ENCODE measurements at places on chromosomes 3 and 15. TPM values are rescaled to one million over a fixed set of nuclear protein-coding genes. Genes with fewer than 3 reads are reported as not detected.

- no peak for DNase-seq
Observed at GRCh38 chr15:98668566-98669308, 20.4 kb downstream of the IGF1R start.

- DNase-seq = no peak
Observed at GRCh38 chr3:16673530-16673929, 68.3 kb upstream of the DAZL start.

ZNF662 gene
- polyA plus RNA-seq = 1.3 TPM

EDC3 gene
- polyA plus RNA-seq = 37.1 TPM

GRCh38 chr15:92909136-92909781 lies 9.1 kb downstream of the CHD2 start:
- DNase-seq = no peak

GNB5 gene
- 43.7 TPM for polyA plus RNA-seq

RPL15 gene
- 3,910 TPM for polyA plus RNA-seq

- DNase-seq = no peak
Observed at GRCh38 chr3:53493963-53494791, at the start of gene CACNA1D. Gene CACNA1D, plus strand, starts transcription at chr3:53494611. Its CDS starts 556 bp downstream, at chr3:53495167.

CCDC39 gene
- polyA plus RNA-seq = not detected

GRCh38 chr3:54042259-54042823 lies 80.0 kb upstream of the CACNA2D3 start:
- no peak for DNase-seq

DNA sequence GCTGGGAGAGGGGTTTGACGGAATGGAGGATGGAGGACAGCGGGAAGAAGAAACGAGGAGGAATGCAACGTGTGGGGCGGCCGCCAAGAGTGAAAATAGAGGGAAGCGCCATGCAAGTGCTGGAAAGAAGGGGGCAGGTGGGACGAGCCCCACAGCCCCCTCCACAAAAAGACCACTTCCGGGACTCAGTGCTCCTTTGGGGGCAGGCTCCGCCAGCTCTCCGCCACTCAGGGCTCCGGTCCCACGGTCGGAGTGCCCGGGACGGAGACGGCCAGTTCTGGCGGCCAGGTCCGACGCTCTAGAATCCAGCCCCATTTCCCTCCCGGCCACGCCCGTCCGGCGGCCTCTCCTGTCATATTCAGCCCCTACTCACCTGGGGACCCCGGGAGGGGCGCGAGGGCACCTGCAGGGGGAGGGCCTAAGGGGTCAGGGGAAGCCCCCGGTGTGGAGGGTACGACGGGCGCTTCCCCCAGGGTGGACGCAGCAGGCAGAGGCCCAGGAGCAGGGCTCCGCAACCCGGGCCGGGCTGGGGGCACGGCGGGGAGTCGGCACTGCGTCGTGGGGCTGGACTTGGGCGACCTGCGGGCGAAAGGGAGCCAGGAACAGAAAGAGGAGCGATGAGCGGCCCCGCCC lies 25.5 kb upstream of the CSPG4 start:
- no peak for DNase-seq

HHLA2 gene
- polyA plus RNA-seq = not detected

DNA sequence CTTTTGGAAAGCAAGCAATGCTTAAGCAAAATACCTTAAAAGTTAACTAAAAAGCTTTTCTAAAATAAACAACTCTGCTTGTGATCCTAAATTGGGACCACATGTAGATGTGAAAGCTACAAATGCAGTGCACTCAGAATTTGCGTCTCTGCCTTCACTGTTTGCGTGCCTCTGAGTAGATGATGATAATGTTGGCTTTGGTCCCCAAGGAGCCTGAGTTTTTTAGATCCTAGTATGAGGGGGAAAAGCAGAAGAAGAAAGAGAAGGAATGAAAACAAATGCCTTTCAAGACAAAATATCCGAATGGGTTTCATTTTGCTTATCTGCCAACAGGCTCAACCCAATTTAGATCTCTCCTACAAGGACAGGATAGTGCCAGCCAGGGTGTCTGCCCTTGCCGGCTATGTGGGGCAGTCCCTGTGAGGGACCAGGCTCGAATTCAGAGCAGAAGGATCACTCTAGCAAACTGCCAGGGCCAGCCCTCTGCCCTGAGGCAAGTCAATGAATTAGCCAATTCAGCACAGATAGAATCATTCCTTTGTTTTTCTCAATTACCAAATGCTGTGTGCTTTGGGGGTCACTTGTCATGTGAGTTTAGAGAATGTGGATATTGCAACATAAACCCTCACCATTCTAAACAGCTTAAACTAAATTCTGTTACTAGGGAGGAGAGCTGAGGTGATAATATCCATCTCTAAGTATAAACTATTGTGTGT lies 28.5 kb downstream of the SCG5 start:
- DNase-seq = no peak

ESYT3 gene
- 0.01 TPM for polyA plus RNA-seq

GRCh38 chr15:74957476-74958035 lies 984 bp upstream of the RPP25 start:
- DNase-seq = no peak

- DNase-seq = peak; percentile 72
Observed at GRCh38 chr3:53236112-53236841, 19.5 kb downstream of the TKT start.

- DNase-seq = no peak
Observed at GRCh38 chr15:40420071-40420713, 14.6 kb downstream of the IVD start.

GOLGA6A gene
- polyA plus RNA-seq = not detected

- DNase-seq = no peak
Observed at GRCh38 chr3:156831006-156831405, 4.9 kb downstream of the LEKR1 start.

OR5H15 gene
- not detected for polyA plus RNA-seq

- DNase-seq = no peak
Observed at GRCh38 chr3:10952525-10952924, 40.0 kb upstream of the SLC6A1 start.

DNA sequence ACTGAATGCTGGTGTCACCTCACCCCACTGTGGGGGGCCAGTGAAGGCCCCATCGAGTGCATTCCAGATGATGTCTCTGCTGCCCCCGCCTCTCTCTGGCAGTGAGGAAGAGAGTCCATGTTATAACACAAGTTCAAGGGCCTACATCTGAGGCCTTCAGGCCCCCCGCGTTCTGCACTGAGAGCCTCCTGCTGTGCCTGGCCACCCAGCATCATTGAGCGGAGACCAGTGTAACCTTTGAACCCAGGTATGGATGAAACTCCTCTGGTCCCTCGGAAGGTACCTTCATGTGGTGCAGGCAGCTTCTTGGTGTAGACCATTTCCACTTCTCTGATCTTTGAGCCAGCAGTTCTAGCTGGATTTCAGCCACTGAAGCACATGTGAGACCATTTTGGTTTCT lies 324.9 kb downstream of the OCA2 start:
- no peak for DNase-seq

A4GNT gene
- not detected for polyA plus RNA-seq

DNASE1L3 gene
- not detected for polyA plus RNA-seq

DNA sequence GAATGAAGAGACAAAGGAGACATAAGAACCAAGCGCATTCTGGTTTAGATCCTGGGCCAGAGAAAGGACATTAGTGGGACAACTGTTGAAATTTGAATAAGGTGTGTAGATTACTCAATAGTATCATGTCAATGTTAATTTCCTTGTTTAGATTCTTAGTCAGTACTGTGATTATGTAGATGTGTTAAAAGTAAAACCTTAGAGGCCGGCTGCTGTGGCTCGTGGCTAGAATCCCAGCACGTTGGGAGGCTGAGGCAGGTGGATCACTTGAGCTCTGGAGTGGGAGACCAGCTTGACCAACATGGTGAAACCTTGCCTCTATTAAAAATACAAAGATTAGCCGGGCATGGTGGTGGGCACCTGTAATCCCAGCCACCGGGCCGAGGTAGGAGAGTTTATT lies 26.7 kb downstream of the CYP8B1 start:
- DNase-seq = no peak

CPNE4 gene
- not detected for polyA plus RNA-seq

SATB1 gene
- 11.5 TPM for polyA plus RNA-seq

- DNase-seq = no peak
Observed at GRCh38 chr3:149554826-149555225, 80.3 kb downstream of the TM4SF4 start.

DNA sequence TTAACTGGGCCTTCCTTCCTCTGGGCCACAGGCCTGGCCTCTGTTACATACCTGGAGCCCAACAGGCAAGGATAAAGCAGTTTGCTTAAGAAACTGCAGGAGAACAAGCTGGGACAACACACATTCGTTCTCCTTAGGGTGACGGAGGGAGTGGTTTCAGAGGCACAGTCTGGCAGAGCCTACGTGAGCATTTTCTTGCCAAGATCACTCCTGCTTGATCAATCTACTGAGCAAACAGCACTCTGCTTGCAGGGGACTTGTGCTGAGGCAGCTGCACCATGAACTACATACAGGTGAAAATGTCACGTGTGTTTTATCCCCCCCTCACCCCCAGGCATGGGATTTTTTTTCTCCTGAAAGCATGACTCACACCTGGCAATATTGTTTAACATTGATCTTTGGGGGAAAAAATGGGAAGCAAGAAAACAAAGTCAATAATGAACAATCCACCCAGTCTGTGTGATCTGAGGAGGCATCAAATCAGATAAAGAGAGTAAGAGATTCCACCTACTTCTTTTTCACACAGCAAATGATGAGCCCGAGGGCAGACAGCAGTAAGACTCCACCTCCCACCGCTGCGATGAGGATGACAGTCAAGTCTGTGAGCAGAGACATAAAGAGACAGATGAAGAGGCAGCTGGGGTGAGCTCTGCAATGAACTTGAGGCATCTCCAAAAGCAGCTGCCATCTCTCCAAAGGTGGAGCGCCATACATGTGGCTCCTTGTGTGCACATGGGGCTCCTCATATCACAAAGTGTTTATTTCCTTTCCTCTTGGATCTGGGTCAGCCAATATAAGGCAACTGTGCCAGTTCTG lies 57.4 kb downstream of the CDCP1 start:
- DNase-seq = no peak

PLA2G4E gene
- polyA plus RNA-seq = not detected

CCDC66 gene
- polyA plus RNA-seq = 7.8 TPM

DNA sequence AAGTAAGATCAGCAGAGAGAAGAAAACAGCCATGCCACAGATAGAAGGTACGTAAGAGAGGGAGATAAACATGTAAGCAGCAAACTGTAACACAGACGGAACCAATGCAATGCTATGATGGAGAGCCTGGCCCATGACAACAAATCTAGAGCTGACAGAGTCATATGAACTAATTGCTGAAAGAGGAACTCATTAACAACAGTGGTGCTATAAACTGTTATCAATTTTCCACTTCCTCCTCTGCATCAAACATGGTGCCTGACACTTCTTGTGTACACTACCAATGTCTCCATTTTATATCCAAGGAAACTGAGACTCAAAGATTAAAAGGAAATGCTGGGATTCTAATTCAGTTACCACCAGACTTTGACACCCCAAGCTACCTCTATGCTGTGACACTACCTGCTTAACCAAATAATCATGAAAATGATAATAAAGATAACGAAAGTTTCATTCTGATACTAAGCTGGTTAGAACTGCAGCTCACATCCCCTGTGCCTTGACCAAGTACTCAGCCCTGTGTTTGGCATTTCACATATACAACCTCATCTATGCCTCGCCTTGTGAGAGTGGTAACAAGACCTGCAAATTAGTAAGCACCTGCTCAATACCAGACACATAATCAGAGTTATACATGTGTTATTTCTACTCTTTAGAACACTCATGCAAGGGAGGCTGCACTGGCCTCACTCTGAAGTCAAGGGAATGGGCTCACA lies 79.3 kb downstream of the ANO10 start:
- no peak for DNase-seq

- peak; percentile 38 for DNase-seq
Observed at GRCh38 chr3:146803745-146804144, 198.6 kb upstream of the PLSCR5 start.

- DNase-seq = no peak
Observed at GRCh38 chr15:49747340-49747739, 126.5 kb downstream of the DTWD1 start.

GRCh38 chr3:53042651-53043050 lies 3.2 kb downstream of the SFMBT1 start:
- DNase-seq = no peak

DNA sequence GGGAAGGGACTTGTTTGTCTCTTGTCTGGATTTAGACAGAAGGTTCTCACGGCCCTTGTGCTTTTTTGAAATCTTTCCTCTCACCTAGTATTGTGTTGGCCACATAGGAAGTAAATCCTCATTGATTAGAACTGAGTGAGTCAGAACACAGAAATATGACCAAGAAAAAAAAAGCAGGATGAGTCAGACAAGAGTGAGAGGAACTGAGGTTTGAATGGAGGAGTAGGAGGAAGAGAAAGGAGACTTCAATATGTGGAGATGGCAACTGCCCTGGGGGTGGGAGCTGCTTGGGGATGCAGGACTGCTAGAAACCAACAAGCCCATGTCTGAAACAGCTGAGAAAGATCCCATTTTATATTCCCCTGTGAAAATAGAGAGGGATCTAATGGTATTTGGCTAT lies 194.1 kb upstream of the ZBTB20 start:
- no peak for DNase-seq

- no peak for DNase-seq
Observed at GRCh38 chr15:33874156-33874555, 94.1 kb upstream of the CHRM5 start.

DNA sequence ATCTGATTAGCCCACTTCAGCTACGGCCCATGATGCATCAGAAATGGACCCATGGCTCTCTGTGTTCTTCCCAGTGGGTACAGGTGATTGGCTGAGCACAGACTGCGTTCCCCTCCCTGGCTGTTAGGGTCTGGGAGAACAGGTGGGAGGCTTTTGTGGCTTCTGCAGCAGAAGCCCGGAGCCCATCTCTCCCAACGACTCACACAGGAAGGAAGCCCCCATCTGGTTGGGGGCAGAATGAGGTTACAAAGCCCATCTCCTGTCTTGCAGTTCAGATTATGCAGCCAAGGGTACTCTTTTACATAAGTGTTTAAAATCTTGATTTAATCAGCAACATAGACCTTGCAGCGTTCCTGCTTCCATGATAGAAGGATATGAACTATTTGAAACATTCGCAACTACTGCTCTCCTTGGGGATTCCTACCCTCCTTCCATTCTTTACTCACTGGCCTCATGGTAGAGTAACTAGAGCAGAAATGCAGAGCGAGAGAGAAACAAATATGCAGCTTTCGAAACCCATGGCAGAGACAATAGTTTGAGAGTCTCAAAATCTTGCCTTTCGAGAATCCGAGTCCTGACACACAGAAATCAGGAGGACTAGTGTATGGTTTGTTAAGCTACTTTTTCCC lies 291.3 kb downstream of the TLE3 start:
- DNase-seq = no peak

GRCh38 chr3:72930754-72931153 lies 42.9 kb downstream of the GXYLT2 start:
- DNase-seq = no peak

GRCh38 chr3:108250626-108251025 lies 28.4 kb upstream of the IFT57 start:
- DNase-seq = no peak

DNA sequence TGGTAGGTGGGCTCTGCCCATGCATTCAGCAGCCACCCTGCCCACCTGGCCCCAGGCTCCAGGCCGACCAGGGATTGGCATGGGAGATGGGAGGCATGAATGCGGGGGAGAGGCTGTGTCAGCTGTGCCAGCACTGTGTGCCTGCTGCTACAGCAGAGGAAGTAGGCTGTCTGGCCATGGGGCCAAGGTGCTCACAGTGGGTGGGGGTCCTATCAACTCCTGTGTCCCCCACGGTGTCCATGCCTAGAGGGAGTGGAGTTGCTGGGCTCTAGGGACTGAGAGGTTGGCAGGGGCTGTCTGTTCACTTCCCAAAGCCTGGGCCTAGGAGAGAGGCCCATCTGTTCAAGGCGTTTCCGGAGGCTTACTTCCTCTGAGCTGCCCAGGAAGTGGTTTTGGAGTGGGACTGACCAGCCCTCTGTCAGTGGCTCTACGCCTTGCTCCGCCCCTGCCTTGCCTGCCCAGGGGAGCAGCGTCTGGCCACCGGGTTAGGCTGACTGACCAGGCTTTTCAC lies 5.8 kb downstream of the PRKCD start:
- peak; percentile 11 for DNase-seq

TNFSF10 gene
- 2.3 TPM for polyA plus RNA-seq

Data from AG04450 (cell line).